Body of pancreas (tissue), 4 donors: ENCODE measurements at places on chromosomes 3 and 15. TPM values are rescaled to one million over a fixed set of nuclear protein-coding genes. Genes with fewer than 3 reads are reported as not detected.

DNA sequence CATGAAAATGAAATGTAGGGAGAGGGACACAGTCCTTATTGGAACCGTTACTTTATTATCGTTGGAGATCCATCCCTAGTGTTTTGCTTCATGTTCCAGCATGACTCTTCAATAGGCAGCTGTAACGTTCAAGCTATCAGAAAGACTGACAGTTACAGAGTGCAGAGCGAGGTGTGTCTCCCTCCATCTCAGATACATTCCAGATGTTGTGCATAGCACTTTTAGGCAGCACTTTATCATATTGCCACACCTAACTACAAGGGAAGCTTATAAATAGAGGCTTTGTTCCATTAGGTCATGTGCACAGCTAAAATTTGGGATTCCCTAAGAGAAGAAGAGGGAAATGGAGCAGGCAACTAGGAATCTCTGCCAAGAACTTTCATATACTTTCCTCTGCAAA, 1009.6 kb downstream of the ROBO2 start:
- no peak for DNase-seq

DNA sequence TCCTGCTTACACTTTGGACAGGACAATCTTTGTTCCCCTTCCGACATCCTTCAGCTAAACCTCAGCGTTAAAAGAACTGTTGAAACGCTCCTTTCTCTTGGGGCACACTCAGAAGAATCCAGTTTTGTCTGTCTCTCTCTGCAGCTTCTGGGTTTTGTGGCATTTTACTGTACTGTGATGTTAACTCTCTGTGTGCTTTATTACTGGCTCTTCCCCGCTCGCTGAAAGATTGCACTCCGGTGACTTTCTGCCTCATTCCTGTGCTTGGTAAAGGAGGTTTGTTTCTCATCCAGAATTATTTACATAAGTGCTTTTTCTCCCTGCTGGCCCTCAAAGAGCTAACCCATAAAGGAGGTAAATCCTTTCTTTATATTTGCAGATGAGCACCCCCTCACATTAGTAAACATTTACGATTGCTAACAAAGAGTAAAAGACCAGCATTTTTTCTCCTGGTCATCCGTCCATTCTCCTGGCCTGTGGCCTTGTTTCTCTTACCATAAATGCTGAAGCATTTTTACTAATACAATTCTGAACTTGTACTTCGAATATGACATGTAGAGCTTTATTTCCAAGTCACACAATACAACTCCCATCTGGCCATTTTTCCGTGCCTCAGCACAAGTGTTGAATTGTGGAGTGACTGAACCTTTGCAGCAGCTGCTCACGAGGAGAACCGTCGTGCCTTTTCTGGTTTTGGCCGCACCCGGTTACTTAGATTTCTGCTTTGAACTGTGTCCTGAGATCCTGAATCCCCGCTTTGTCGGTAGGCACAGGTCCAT, 69.3 kb upstream of the RPL35A start:
- no peak for DNase-seq

GRCh38 chr3:195411836-195412235, 31.0 kb downstream of the ACAP2 start:
- DNase-seq: no peak

DNA sequence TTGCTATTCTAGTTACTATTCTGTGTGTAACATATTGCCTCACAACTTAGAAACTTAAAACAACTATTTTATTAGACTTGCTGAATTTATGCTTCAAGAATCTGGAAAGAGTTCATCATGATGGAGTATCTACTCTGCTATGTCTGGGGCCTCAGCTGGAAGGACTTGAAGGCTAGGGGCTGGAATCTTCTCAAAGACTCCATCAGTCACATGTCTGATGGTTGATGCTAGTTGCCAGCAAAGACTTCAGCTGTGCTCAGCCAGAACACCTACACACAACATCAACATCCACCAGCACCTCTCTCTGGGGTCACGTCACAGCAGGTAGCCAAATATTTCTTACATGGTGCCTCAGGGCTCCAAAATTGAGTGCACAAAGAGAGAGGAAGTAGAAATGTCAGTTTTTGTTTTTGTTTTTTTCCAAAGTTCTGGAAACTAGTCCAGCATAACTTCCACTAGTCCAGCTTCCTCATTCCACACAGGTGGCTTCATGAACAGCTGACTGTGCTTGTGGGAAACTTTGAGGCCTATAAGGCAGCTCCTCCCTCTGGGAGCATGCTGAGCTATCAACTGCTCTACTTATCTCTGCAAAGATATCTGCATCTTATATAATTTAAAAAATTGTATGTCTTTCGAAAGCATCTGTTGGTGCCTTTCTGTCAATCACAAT, 325.4 kb upstream of the AGTR1 start:
- DNase-seq: peak; percentile 18

DNA sequence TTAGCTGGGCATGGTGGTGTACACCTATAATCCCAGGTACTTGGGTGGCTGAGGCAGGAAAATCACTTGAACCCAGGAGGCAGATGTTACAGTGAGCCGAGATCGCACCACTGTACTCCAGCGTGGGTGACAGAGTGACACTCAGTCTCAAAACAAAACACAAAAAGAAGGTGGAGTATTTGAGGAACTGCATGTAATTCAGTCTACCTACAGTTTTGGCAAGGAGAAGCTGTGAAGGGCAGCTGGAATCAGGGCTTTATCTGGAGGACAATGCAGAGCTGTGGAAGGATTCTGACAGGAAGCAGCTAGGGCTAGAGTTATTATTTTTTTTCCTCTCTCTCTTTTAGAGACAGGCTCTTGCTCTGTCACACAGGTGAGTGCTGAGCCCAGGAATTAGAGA, 6.8 kb downstream of the H1-8 start:
- no peak for DNase-seq

Gene CKMT1B
- total RNA-seq: 5.9 TPM

Gene LSAMP
- total RNA-seq: 2.1 TPM
